NCI-H1436 treated with DMSO at 0.1 percent for 48 hours (cell line): ENCODE measurements at places on chromosomes 12 and 14.
A peak's percentile ranks its signal among the peaks of the same experiment; 100 is the strongest.

DNA sequence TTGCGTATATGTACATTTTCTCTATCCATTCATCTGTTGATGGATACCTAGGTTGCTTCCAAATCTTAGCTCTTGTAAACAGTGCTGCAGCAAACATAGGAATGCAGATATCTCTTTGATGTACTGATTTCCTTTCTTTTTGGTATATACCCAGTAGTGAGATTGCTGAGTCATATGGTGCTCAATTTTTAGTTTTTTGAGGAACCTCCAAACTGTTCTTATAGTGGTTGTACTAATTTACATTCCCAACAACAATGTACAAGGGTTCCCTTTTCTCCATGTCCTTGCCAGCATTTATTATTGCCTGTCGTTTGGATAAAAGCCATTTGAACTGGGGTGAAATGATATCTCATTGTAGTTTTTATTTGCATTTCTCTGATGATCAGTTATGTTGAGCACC is 44.3 kb downstream of the PELI2 start:
- DNase-seq = no peak

DNA sequence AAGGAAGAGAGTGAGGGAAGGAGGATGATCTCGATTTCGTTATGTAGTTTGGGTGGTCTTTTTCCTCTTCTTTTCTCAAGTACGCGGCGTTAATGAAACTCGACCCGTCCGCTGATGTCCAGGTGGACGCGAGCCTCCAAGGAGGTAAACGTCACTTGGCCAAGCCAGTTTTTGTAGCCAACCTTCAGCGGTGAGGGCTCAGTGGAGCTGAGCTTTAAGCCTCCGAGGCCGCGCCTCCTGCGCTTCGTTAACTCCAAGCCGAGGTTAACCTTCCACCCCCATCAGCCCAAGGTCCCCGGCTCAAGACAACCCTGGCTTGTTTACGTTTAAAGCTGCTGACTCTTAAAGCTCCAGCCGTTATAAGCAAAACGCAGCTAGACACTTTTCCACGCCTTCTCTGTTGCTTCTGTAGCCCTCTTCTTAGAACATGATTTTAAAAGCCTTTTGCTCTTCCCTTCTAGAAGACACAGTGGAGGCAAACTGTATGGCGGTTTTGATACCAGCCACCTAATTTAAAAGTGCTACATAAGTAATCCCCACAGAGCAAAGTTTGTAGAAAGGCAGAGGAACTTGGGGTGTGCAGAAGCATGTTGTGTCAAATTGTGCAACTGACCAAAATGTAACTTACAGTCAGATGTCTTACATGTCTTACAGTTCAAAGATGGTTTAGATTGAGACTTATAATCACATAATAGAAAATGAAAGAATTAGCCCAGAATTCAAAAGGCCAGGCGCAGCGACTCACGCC is 923 bp upstream of the ITPR2 start:
- DNase-seq = no peak

- DNase-seq = no peak
Observed at GRCh38 chr12:108839018-108839889, 18.1 kb downstream of the SSH1 start.

DNA sequence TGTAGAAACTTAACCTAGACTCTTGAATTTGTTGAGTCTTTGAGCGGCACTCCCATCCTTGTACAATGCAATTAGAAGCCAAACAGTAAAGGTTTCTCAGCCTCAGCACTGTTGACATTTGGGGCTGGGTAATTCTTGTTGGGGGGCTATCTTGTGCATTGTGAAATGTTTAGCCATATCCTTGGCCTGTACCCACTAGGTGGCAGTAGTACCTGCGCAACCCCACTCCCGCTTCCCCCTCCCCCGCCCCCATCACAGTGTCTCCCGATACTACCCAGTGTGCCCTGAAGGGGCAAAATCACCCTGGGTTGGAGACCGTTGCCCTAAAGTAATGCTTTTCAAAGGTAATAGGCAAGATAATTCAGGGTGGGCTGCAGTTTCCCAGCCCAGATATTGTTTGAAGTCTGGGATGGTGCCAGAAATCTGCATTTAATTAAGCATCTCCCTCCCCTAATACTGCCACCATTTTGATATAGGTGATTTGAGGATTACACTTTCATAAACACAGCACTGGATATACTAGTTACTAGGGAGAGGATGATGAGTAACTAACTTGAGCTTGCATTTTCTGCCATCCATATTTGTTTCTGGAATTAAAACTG is 1.8 kb downstream of the COX6A1 start:
- no peak for DNase-seq

- DNase-seq = no peak
Observed at GRCh38 chr12:92140896-92141536, 4.6 kb downstream of the BTG1 start.

DNA sequence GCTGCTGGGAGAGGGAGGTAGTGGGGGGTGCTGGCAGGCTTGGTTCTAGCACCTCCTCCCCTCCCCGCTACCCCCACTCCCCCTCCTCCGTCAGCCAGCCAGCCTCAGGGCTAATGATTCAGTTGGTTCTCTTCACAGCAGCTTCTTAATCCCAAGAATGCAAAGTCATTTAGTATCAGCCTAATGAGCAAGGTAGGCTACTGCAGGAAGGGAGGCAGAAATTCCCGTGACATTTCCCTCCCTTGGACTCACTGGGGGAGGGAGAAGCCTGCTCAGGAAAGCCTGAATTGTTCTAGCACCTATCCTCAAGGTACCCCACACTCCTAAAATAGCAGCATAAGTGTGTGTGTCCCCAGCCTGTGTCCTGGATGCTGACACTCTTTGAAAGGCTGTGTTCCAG is 29.8 kb downstream of the ITPK1 start:
- DNase-seq = no peak

DNA sequence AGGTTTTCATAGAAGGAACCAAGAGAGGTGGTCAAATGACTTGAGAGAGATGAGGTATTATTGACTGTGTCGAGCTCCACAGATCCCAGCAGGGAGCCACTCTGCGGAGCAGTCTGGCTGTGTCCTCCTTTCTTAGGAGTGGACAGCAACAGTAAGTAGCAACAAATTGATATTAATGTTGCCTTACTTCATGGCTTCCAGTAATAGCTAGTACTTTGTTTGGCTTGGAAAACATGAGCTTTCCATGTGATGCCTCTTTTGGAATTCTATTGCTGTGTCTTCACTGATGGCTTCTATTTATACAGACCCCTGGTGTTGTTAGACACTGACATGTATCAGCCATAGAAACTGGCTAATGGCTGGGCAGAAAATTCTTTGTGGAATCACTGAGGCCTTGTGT is 531.2 kb upstream of the CCDC196 start:
- DNase-seq = no peak

DNA sequence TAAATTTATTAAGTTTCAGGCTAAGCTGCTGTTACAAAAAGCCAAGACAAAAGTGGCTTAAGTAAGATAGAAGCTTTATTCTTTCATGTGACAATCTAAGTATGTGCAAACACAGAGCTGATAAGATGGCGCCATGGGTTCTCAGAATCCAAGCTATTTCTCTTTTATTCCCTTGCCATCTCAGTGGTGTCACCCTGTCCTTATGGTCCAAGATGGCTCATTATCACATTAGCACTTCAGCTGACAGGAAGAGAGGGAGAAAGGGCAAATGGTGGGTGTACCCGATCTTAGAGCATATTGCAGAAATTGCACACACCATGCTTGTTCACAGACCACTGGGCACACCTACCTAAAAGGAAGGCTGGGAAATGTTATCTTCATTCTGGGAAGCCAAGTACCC is 211.7 kb downstream of the TMTC2 start:
- no peak for DNase-seq

- DNase-seq = peak; percentile 62
Observed at GRCh38 chr12:92987362-92987761, 58.3 kb upstream of the EEA1 start.

GRCh38 chr12:2925322-2925995 is 33.7 kb upstream of the TEAD4 start:
- no peak for DNase-seq

DNA sequence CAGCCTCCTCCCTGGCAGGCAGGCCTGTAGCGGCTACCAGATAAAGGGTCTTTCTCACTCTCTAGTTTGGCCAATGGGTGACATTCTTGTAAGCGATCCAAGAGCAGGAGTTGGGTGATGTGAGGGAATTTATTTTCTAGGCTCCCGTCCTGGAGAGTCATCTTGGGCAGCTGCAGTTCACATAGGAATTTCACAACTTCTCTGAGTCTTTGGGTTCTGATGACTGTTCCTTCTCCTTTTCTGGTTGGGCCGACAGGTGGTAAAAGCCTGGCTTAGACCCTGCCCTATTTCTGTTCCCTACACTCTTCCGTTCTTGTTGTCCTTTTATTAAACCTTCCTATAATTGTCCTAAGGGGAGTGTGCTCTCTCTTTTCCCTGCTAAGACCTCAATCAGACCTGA is 42.6 kb upstream of the POC1B start:
- DNase-seq = no peak

- DNase-seq = no peak
Observed at GRCh38 chr14:72740504-72740961, 153.4 kb downstream of the DPF3 start.

DNA sequence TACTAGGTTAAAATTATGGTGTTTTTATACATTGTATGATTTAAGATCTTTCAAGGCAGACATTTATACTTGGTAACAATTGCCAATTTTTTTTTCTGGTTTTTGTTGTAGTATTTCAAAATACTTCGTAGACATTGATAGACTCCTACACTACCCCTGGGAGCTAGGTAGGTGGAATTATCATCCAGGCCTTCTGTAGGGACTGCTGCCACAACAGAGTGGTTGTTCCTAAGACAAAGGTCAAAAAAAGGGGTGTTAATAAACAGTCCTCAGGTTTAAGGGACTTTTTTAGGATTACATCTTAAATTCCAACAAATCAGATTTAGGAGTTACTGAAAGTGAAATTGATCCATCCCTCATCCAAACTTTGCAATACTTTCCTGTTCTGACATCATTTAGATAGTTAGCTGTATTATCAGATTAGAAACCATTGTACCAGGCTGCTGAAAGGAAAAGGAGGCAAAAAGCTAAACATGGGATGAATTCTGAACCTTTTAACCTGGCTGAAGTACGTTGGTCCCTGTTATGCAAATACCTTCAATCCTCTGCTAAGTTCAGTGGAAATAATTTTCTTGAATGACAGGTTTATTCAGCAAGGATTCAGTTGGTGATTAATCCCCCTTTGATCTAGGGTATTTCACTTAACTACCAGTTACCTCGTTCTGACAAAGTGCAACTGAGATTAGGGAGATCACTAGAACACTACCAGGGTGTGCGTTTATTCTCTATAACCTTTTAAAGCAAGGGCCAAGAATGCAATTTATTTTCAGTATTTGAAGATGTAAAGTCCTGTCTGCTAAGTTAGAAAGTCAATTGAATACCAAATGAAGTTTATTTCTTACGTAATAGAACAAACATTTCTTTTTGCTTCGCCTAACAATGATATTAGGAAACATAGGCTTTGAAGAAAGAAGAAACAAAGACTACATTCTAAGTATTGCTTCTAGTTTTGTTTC is 23.2 kb downstream of the AP5M1 start:
- no peak for DNase-seq

- DNase-seq = no peak
Observed at GRCh38 chr12:109531411-109531810, 41.9 kb downstream of the MMAB start.

GRCh38 chr14:91227183-91227628 is 17.3 kb downstream of the GPR68 start:
- DNase-seq = no peak

DNA sequence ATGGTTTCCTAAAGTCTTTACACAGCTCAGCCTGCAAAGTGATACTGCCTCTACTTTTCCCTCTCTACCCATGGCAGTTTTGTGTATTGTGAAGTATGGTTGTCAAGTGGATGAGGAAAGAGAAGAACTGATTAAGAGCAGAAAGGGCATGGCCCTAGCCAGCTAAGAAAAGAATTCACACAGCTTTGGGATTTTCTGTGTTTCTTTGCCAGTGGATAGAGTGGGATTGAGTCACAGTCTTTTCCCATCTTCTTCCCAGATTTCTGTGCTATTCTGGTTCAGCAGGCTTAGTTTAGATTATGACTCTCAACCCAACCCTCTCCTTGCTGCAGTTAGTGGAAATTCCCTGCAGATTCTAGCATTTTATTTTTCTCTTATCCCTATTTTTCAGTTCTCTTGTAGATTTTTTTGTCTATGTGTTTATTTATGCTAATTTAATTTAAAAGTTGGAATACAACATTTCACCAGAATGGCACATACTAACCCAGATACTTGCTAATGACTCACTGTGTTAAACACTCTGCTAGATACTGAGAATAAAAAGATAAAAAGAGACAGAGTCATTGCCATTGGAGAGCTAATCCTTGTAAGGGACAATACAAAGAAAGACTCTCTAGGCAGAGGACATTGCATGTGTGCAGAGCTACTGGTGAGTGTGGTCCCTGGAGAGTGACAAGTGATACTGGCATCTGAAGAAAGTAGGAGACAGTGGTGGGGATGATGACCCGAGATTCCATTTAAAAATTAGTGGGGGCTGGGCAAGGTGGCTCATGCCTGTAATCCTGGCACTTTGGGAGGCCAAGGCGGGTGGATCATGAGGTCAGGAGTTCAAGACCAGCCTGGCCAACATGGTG is 106.3 kb downstream of the ST8SIA1 start:
- no peak for DNase-seq

DNA sequence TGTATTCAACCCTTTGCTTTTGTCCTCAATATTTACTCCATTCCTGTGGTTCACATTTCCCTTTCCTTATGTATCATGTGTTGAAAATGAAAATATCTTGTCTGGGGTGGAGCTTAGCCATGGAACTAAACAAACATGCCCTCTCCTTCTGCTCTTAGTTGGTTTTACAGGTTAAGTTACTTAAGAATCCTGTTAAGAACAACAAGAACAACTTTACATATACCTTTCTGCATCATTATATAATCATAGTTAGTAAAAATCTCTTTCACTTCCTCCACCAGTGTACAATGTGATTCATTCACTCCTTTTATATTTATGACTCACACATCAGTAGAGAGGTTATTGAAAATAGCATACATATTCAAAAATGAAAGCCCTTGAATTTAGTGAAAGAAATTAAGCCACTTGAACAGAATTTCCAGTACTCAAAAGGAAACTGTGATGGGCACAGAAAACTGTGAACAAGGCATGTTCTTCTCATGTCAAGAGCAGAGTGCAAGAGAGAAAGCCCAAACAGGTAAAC is 307.7 kb downstream of the CCDC91 start:
- DNase-seq = no peak

GRCh38 chr14:52244328-52244727 is 23.2 kb upstream of the PTGDR start:
- no peak for DNase-seq

- DNase-seq = no peak
Observed at GRCh38 chr14:74592476-74593201, 19.4 kb downstream of the LTBP2 start.

- no peak for DNase-seq
Observed at GRCh38 chr12:99386907-99387306, 260.6 kb upstream of the GARIN6 start.

- DNase-seq = no peak
Observed at GRCh38 chr12:47382305-47382704, 302.5 kb upstream of the AMIGO2 start.

DNA sequence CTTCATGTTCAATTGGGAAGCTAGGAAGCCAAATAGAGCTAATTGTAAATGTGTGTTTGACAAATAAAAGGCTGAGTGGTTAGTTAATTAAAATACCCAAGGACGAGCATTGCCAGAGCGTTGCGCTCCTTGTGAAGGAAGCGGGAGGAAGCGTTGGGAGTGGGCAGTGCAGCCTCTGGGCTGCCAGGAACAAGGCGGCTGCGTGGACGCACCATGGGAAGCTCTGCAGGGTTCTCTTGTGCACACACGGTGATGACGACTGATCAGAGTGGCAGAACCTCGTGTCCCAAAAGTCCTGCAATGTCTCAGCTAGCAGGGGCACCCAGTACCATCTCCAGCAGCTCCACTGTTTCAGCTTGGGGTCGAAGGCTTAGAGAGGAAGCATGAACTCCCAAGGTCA is 546.6 kb upstream of the TMEM132C start:
- no peak for DNase-seq
